ENCODE measurements at places on chromosomes 16 and 17.

DNA sequence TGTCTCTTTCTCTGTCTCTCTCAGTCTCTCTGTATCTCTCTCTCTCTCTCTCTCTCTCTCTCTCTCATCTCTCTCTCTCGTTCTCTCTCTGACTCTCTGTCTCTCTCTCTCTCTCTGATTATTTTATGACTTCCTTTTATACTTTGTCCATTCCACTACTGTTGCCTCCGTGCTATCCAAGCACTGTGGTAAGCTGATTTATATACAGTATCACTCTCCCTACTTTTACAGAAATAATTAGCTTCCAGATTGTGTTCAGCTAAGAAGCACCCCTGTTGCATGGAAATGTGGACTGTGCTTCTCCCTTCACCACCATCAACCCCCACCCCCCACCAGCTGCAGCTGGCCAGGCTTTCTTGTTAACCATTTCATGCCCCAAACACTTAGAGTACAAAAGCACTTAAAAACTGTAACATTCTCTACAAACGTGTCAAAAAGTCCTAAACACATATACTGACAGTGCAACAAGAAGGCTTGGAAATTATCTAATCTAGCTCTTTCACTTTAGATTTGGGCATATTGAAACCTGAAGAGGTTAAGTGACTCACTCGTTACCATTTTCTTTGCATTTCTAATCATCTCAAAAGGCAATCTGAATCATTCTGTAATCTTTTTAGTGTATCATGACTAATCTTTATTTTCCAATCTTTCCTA lies 11.6 kb upstream of the TMEM100 start:
- DNase-seq, result no peak

GRCh38 chr17:50518384-50519023 lies 10.3 kb downstream of the MYCBPAP start:
- DNase-seq, result no peak

- no peak for DNase-seq
Measured at GRCh38 chr16:73037845-73038570, 9.9 kb downstream of the ZFHX3 start.

GRCh38 chr16:12120217-12120981 lies 143.9 kb downstream of the SNX29 start:
- DNase-seq, result no peak

DNA sequence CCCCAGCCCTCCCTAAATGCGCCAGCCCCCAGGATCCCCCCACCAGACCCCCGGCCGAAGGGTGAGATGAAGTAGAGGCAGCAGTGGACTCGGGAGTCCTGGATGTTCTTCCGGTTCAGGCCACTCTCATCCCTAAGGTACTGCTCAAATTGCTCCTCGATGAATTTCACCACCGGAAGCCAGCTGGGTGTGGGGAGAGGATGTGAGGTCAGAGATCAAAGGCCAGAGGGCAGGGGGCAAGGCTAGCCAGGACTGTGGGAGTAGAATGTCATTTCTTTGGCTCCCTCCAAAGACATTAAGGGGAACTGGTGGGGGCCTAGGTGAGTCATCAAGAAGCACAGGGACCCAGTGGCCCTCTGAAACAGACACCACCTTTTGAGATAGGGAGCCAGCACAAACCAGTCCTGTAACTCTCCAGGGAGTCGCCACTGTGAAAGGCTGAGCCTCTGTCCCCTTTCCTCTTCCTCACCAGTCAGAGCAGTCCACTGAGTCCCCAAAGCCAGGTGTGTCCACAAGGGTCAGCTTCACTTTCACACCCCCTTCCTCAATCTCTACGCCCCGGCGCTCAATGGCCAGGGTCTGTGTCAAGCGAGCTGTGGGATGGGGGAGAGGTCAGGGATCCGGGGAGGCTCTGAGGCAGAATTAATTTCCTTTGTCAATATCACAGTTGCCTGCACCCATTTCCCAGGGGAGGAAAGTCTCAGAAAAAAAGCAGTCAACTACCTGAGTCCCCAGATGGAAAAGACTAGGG lies 895 bp downstream of the SEPTIN1 start:
- no peak for DNase-seq

GRCh38 chr17:48748718-48749566 lies 20.4 kb upstream of the HOXB13 start:
- no peak for DNase-seq

- no peak for DNase-seq
Measured at GRCh38 chr16:86833136-86833535, 254.8 kb downstream of the FOXL1 start.

DNA sequence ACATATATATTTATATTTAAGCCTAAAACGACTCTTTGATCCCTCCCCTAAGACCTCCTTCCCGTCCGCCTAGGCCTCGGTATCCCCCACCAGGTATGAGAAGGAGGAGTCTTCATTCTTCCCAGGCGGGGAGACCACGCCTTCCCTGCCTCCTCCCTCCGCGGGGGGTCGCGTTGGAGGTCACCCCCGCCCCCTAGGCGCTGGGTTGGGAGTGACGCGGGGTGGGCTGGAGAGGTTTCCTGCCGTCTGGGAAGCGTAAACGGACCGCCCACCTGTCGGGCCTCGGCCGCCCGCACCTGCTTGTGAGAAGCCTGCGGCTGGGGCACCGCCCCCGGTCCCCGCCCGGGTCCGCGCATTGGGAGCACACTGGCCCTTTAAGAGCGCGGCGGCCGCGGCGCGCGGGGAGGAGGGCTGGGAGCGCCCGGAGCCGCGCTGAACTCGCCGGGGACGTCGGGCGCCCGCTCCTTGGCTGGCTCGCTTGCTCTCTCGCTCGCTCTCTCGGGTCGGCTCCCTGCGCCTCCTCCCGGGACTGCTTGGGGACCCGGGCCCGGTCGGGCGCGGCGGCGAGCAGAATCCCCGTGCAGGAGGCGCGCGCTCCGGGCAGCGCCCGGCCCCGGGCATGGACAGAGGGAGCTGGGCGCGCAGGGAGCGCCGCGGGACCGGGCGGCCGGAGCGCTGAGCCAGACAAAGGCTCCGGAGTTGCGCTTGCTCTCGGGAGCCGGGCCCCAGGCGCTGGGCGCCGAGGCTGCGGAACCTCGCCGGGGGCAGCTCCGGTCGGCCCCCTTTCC lies at the start of gene MMP15:
Gene MMP15, plus strand, starts transcription at position 404 of the 788 bp plus-strand sequence. CDS start 597 bp downstream, outside the sequence.
- DNase-seq, result peak; percentile 83

- DNase-seq, result peak; percentile 83
Measured at GRCh38 chr17:33267271-33267790, 25.8 kb downstream of the ASIC2 start.

DNA sequence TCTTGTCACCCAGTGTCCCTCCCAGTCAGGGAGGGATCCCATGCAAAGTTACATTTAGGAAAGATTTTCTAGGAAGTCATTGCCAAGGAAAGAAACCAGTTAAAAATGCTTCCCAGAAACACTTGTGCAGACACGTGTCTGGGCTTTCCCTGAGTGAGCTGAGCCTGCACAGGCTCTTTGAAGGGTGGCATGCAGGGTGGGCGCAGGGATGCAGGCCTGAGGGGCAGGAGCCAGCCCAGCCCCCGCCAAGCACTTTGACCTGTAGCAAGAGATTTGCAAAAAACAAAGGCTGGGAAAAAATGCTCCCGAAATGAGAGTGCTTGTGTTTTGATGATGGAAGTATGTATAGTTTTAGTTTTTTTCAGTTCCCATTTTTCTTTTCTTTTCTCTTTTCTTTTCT lies 52.4 kb downstream of the B9D1 start:
- DNase-seq, result no peak

DNA sequence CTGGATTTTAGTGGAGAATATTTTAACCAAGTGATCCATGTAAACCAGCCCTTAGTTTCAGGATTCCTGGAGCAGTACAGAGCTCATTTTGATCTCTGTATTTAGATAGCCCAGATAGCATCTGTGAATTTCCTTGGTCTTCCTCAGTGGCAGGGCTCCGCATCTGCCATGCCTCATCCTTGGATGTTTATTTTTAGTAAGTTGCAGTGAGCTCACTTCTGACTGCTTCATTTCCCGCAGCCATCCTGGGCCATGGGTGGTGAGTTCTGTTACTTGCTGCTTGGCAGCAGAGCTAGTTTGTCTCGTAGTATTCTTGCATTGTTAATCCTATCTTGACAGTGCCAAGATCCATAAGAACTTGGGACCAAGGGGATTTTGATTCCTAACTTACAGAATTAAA lies 33.7 kb downstream of the IST1 start:
- DNase-seq, result peak; percentile 62

DNA sequence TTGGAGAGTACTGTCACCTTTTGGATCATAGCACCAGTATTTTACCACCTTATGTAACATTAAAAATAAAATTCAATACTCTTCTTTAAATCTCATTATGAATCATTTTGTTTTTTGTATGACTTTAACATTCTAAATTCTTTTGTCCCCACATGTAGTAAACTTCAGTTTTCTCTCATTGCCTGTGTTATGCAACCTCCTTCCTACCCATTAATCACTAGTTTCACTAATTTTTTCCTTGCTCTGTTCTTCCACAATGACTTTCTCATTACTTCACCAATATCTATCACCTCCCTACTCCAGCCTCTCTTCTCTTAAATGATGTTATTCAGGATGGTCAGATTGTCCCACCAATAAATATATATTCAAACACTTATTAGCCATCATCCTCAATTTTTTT lies 68.7 kb downstream of the TTC19 start:
- no peak for DNase-seq

- peak; percentile 78 for DNase-seq
Measured at GRCh38 chr16:84730406-84731106, 30.8 kb downstream of the USP10 start.

DNA sequence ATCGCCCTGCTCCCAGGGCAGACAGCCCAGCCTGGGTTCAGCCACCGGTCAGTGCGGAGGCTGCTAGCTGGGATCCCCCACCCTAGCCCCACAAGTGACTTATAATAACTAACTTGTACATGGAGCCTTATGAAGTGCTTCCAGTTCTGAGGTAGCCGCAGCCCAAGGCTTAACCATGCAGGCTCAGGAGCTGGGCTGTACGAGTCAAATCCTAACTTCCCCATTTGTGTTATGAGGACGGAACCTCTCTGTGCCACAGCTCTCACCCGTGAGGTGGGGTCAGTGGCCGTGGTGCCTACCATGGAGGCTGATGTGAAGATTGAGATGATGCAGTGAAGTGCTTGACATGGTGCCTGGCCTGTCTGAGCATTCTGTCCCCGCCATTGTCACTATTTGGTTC lies 27.8 kb upstream of the GOSR2 start:
- DNase-seq, result no peak

DNA sequence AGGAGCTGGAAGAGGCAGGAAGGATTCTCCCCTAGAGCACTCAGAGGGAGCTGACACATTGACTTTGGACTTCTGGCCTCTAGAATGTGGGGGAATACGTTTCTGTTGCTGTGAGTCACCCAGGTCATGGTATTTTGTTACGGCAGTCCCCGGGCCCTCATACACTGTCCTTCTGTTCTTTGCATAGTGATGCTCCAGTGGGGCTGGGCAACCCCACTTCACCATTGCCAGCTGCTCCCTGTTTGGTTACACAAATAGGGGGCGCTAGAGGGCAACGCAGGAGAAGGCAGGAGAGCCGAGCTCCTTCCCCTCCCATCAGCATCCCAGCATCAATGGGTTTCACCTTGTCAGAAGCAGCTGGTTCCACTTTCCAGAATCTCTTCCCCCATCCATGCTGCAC lies 257.7 kb upstream of the FOXF1 start:
- no peak for DNase-seq

DNA sequence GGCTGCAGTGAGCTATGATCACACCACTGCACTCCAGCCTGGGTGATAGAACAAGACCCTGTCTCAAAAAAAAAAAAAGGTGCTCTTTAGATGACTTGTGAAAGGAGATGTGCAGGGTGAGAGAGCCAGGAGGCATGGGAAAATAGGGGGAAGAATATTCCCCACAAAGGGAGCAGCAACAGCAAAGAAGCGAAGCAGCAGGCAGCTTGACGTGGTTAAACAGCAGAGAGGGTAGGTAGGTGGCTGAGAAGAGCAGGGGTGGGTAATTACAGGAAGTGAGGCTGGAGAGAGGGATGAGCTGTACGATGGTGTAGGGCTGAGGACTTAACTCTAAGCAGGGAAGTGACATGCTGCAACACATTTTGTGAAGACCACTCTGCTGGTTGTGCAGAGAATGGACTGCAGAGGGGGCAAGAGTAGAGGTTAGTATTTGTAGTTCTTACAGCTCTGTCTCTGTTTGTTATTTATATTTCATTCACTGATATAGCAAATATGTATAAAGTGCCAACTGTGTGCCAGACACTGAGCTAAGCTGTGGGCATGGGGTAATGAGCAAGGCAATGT lies 1.6 kb downstream of the HEATR3 start:
- DNase-seq, result peak; percentile 41

GRCh38 chr17:77320485-77321256 lies 179.9 kb downstream of the SEC14L1 start:
- DNase-seq, result no peak

- no peak for DNase-seq
Measured at GRCh38 chr16:70430667-70431536, 8.0 kb downstream of the ST3GAL2 start.

GRCh38 chr17:65131946-65132345 lies 5.2 kb upstream of the RGS9 start:
- no peak for DNase-seq

GRCh38 chr17:45119964-45120363 lies 12.4 kb downstream of the PLCD3 start:
- no peak for DNase-seq

- peak; percentile 41 for DNase-seq
Measured at GRCh38 chr17:15348021-15348420, 6.6 kb upstream of the TEKT3 start.

DNA sequence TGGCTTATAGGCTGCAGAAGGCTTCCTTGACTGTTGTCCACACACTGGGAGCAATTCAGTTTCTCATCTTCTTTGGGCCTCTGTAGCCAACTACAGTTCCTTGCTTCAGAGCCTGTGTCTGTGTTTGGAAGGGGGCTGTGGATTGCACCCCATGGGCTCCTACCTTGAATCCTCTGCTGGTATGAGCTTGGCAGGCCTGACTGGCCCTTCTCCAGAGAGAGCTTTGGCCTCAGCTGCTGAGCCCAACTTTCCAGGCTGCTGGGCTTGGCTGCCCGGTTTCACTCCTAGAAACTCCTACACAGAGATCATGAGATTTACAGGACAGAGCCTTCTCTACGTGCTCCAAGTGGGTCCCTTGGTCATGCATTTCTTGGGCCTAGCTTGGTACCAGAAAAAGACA lies 354.4 kb downstream of the SNX29 start:
- no peak for DNase-seq

- no peak for DNase-seq
Measured at GRCh38 chr16:68367030-68367429, 56.2 kb downstream of the PRMT7 start.

- no peak for DNase-seq
Measured at GRCh38 chr17:35791681-35792350, 3.6 kb downstream of the MMP28 start.

DNA sequence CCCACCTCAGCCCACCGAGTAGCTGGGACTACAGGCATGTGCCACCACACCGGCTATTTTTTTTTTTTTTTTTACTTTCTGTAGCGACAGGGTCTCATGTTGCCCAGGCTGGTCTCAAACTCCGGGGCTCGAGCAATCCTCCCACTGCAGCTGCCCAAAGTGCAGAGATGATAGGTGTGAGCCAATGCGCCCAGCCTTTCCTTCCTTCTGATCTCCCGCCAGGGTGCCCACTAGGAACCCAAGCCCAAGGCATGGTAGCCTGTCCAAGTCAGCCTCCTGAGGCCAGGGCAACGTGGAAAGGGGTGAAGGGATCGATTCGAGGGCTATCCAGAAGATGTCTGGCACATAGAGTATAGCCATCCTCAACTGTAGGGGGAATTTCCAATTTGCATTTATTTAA lies 9.6 kb upstream of the CREBBP start:
- no peak for DNase-seq

- DNase-seq, result no peak
Measured at GRCh38 chr17:19378416-19379360, at the start of gene MAPK7. Gene MAPK7, plus strand, starts transcription at chr17:19378498. Its CDS starts 403 bp downstream, at chr17:19378901.

- DNase-seq, result no peak
Measured at GRCh38 chr17:8041249-8041928, 2.5 kb downstream of the ALOX15B start.

- DNase-seq, result peak; percentile 18
Measured at GRCh38 chr17:834136-834535, 52.0 kb downstream of the MRM3 start.

Measured in Caki2 (cell line).